ENCODE measurements at places on chromosomes 1 and 21.

DNA sequence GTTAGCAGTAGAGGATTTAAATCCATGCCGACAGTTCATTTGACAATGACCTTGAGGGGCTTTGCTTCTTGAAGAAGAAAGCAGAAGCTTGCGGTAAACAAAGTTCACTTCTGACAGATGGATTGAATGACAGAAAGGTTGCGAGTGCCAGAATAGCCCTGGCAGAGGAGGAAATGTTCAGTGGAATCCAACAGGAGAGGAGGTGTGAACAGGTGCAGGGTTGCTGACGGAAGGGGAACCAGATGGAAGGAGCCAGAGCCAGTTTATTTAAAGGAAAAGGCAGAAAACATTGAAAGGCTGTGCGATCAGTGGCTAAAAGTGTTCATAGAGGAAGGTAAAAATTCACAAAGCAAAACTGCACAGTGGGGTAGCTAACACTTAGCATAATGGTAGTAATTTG lies 141.0 kb downstream of the SDCCAG8 start:
- DNase-seq: no peak

GRCh38 chr1:231903586-231904081 lies 277.0 kb downstream of the DISC1 start:
- no peak for DNase-seq

DNA sequence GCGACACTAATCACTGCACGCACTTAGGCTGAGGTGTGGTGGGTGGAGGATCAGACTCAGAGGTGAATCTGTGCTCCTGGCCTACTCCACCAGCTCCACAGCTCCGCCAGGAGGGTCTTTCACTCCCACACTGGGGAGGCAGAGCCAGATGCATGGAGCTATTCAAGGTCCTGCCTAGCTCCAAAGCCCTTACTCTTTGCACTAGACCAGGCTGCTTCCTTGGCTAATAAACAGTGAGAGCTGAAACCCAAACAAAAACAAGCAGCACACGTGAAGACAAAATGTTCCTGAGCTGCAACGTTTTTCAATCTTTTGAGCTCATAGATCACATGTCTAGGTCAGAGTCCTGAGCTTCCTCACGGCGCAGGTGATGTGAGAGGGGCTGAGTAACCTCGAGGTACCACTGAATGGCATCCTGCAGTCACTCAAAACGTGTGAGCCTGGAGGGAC lies 19.2 kb downstream of the CAPZB start:
- no peak for DNase-seq

- DNase-seq: no peak
Observed at GRCh38 chr1:103180660-103181059, 72.3 kb upstream of the COL11A1 start.

- DNase-seq: no peak
Observed at GRCh38 chr1:72846476-72847278, 564.3 kb upstream of the NEGR1 start.

- DNase-seq: no peak
Observed at GRCh38 chr1:116956378-116956777, 45.2 kb upstream of the CD101 start.

DNA sequence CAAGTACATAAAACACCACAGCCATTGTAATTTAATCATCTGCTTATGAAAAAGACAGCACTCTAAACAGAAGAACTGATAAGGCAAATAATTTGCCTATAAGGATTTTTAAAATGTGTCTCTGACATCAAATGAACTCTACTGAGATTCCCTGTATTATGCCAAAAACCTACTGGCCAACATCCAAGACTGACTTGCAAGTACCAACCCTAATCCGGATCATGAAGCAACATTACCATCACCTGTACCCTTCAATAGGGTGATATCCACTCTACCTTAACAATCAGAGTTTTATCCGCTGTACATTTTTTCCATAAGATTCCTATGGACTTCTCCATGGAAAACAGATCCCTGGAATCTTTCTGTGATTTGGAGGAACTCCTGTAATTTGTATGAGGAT lies 4.6 kb downstream of the RGS7 start:
- no peak for DNase-seq

- no peak for DNase-seq
Observed at GRCh38 chr1:17276568-17276967, 27.7 kb downstream of the PADI3 start.

DNA sequence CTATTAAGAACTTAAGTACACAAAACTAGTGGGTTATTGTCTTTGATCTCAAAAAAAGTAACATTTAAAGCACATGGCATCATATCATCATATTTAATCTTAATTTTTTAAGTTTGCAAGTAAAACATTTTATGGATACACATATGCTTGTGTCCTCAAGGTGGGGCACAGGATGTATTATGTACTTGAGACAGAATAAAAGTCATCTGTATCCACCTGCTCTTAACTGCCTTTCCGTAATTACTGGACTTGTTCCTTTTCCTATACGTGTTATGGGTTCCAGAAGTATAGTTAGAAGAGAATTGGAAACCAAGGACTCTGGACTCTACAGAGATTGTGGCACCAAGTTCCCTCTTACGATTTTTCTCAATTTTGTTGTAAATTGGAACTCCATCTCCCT lies 79.4 kb downstream of the FCRL5 start:
- no peak for DNase-seq

DNA sequence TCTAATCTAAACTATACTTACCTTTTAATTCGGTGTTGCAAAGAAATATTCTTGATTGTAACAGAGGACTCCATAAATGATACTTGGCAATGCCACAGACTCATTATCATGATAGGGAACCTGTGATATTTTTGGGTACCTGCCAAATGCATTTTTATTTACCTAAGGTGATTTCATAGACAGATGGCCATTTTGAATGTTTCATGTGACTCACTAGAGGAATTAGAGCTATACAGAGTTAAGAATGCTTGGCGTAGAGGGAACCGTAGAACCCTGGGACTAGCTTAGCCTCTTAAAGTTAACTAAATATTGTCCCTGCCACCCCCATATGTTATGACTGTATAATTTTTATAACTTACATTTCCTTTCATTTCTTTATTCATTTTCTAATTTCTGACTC lies 136.1 kb downstream of the DISP1 start:
- DNase-seq: no peak

- DNase-seq: peak; percentile 44
Observed at GRCh38 chr1:19477284-19478249, 7.8 kb downstream of the CAPZB start.
